Renal cortex interstitium (tissue), 15 donors: ENCODE measurements at places on chromosomes 3 and 15.

- DNase-seq: no peak
Observed at GRCh38 chr3:18649666-18650363, 224.7 kb upstream of the SATB1 start.

DNA sequence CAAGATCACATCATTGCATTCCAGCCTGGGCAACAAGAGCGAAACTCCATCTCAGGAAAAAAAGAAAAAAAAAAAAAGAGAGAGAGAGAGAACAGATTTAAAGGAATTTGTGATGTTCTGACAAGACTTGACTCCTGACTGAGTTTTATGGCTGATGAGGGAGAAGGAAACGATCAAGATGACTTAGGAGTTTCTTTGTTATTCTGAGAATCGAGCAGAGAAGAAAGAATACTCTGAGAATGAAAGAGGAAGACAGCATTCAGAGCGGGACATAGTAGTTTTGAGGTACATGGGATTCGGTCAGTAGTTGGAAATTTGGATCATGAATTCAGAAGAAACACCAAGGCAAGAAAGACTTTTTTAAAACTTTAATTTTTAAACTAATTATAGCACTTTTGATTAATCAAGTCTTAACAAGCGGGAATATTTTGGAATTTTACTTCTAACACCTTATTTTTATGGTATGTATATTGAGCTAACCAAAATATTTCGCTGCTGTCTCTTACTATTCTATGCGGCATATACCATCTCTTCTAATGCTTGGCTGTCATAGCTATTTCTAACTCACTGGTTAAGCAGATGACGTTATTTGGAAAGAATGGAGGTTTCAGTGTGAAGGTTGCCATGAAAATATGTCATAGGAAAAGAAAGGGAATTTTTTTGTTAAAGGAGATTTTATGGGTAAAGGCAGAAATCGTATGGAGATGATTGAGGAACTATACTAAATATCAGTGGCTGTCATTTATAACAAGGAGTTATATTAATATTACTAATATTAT lies 644.1 kb downstream of the RBMS3 start:
- no peak for DNase-seq

GRCh38 chr3:195736866-195737490 lies 16.2 kb downstream of the MUC20 start:
- DNase-seq: no peak

DNA sequence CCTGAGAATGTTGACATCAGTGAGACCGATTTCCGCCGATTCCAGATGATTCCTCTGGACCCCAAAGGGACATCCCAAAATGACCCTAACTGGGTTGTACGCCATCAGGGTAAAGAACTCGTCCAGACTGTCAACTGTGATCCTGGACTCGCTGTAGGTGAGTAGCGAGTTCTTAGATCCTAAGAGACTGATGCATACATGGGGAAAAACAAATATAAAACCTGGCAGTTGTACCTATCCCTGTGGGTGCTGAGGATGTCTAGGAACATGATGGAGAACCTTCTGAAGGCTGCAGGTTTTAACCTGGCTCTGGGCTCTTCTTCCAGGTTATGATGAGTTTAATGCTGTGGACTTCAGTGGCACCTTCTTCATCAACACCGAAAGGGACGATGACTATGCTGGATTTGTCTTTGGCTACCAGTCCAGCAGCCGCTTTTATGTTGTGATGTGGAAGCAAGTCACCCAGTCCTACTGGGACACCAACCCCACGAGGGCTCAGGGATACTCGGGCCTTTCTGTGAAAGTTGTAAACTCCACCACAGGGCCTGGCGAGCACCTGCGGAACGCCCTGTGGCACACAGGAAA lies 12.3 kb downstream of the THBS1 start:
- no peak for DNase-seq

- DNase-seq: no peak
Observed at GRCh38 chr3:190534986-190535385, 21.1 kb downstream of the IL1RAP start.

DNA sequence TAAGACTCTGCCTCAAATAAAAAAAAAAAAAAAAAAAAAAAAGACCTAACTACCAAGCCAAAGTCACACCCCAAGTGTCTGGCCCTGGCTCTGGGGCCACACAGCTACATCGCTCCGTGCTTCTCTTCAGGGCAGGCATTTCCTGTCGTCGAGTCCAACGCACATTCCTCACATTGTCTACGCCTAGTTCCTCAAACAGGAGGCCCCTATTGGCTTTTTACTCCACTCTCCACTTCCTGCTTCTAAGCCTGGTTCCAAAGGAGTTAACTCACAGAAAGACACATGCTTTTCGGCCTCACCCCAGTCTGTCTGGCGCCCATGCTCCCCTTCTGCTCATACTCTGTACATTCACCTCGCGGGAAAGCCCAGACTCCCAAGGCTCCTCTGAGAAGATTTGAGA lies 28.8 kb downstream of the KNG1 start:
- no peak for DNase-seq

- DNase-seq: no peak
Observed at GRCh38 chr3:124605781-124606579, 124.3 kb upstream of the UMPS start.

DNA sequence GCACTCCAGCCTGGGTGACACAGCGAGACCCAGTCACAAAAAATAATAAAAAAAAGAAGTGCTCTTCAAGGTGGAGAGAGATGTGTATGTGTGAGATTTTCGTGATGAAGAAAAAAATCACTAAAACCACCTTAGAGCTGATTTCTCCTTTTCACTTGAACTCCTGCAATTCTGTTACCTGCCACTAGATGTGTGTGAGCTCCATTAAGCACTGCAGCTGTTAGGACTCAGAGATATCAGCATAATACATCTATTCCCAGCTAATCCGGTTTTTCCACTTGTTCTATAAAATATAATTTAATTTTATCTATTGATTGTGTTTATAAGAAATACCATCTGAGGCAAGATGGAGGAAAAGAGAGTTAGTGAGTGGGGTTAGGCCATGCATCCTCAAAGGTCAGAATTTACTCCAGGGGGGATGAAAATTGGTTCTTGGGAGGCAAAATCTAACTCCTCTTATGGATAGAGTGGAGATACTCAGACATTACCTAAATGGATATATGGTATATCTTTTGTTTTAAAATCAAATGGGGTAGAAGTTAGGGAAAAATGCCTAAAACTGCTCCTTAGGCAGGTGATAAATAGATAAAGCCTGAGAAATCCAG lies 152.7 kb downstream of the IL20RB start:
- DNase-seq: no peak

DNA sequence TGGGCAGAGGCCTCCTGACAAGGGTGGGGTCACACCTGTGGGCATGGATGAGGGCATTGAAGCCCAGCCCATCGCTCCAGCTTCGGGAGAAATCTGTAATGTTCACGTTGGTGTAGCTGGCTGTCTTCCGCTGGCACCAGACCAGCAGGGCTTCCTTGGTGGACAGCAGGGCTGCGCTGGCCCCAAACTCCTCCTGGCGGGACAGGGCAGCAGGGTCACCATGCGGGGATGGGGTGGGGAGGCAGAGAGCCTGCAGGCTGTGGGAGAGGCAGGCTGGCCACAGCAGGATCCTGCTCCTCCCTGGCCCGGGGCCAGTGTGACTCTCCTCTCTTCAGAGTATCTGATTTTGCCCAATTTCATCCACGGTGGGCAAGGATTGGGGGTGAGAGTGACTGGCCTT lies 6.0 kb downstream of the SPTBN5 start:
- DNase-seq: no peak

DNA sequence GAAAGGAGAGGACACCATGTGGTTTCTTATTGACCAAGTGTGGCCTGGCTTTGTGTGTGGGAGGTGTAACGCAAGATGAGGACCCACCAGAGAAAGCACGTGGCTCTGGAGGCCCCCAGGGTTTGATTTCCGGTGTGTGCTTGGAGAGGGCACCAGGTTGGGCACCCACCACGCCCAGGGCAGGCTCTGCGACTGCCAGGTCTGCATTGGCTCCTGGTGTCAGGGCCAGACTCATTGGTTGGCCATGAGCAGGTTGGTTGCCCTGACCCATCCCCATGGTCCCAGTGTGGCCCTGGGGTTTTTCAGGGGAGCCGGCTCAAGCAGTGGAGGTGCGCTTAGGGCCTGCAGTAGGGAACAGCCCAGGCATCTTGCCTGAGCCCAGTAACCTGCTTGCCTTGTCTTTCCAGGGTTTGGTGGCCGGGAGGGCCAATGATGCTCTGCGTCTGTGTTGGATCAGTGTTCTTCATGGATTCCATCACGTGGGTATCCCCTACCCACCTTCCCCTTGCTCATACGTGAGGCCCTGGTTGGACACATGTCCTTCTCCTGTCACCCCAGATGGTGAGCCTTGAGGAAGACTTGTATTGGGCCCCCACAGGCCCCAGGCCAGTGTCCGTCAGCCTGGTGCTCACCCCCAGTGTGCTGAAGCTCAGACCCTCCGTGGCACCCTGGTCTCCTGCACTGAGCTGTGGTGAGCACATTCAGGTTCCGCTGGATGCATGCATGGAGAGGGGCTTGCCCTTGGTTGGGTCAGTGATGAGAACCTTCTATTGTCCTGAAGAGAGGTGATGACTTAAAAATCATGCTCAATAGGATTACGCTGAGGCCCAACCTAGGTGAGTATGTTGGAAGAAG lies 193.9 kb downstream of the UBE3A start:
- DNase-seq: no peak
